ENCODE measurements at places on chromosomes 3 and 15.

DNA sequence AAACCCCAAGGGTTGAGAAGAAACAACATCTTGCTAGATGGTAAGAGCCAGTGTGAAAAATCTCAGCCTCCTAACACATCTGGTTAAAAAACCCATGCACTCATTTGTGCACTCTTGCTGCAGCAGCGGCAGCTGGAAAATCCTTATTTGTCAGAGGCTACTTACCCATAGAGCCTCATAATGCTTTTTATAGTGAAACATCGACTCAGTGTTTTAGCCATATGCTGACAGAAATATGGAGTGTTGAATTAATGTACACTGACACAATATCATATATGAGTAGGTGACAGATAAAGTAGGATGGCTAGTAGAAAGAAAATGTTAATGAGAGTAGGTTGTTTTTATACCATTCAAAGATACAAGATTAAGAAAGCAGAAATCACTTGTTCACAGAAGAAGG is 13.0 kb downstream of the SLC9A9 start:
- no peak for DNase-seq

GRCh38 chr3:46893146-46893748 is 15.7 kb downstream of the PTH1R start:
- DNase-seq: no peak

DNA sequence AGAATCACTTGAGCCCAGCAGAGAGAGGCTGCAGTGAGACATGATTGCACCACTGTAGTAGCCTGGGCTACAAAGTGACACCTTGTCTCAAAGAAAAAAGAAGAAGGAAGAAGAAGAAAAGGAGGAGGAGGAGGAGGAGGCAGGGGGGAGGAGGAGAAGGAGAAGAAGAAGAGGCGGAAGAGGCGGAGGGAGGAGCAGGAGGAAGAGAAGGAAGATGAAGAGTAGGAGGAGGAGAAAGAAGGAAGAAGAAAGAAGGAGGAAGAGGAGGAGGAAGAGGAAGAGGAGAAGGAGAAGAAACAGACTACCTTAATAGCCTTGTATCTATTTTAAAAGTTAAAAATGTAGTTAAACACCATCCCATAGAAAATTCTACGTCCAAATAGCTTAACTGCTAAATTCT is 19.1 kb upstream of the ARF4 start:
- DNase-seq: no peak

DNA sequence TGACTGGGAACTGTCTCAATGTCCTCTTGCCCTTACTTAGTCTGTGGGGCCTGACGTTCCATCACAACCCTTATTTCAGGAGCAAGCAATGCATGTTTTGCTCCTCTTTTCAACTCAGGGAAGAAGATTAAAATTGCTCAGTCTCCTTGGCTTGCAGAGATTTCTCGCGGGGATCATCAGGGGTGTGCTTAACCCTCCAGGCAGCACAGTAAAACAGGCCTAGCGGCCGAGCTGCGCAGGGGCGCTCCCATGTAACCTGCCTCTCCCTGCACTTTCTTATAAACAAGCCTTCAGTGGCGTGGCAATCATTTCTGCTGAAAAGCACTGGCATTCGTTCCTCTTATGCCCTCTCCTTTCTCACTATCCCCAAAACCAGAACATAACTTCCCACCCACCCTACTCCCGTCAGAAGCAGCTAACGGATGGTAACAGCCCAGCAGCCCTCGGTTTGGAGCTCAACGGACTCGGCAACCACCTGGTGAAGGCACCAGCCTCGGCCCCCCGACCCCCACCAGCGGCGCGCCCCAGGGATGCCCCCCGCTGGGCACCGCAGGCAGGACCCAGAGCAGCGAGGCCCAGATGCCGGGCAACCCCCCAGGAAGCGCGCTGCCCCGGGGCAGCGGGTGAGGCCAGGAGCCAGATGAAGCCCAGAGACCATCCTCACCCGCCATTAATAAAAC is 1.1 kb downstream of the MCF2L2 start:
- DNase-seq: no peak

DNA sequence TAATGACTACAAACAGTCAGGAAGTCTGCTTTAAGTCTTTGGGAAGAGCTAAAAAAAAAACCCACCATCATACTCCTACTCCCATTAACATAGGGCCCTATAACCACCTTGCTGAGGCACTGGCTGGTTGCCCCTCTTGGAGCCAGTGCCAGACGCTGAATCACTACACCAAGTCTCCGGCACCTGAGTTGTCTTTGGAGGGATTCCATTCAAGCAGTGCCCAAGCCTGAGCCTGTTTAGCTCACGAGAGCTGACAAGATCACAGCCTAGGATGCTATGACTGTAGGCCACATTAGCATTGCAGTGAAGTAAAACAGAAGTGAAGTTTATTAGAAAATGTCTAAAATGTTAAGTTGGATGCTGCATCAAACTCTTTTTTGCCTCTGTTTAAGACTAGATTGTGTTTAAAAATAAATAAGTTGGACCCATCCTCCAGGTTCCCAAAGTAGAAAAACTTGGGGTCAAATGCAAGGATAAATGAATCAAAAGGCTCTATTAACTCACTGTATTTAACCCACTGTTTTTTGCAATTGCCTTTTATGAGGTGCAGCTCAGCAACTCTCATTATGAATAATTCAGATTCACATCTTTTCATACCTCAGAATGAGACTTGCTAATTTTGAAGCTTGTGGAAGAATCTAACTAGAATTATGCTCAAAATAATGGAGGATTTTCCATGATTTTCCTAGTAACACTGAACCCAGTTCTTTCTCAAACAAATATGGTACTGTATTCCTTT is 461.9 kb downstream of the FOXP1 start:
- no peak for DNase-seq

DNA sequence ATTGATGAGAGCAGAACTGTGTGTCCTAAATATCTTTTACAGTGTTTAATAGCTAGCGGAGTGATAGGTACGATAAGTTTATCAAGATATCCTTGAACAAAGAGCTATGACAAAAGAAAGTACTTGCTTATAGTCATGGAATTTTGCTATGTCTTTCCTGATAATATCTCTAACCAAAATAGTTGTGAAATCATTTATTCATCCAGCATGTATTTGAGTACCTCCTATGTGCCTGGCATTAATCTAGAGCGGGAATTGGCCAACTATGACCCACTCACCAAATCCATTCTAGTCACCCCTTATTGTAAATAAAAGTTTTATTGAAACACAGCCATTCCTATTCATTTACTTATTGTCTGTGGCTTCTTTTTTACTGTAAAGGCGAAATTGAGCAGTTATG is 46.6 kb downstream of the ZFAND6 start:
- no peak for DNase-seq

DNA sequence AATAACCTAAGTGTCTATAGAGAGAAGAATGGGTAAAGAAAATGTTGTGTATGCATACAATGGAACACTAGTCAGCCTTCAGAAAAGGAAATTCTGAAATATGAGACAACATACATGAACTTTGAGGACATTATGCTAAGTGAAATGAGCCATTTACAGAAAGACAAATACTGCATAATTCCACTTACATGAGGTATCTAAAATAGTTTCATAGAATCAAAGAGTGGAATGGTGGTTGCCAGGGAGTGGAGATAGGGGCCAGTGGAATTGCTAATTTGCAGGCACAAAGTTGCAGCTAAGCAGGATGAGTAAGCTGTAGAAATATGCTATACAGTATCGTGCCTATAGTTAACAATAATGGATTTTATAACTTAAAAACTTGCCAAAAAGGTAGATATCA is 779.6 kb upstream of the ARPP21 start:
- DNase-seq: no peak

- DNase-seq: no peak
These were observed 111.5 kb downstream of the ZNF609 start for GRCh38 chr15:64571857-64572291.

GRCh38 chr3:32256206-32256605 is 17.7 kb downstream of the CMTM8 start:
- no peak for DNase-seq

GRCh38 chr15:70195587-70196305 is 98.0 kb upstream of the TLE3 start:
- DNase-seq: peak; percentile 58

- DNase-seq: no peak
These were observed 19.5 kb downstream of the AMOTL2 start for GRCh38 chr3:134354612-134355251.

GRCh38 chr3:112149136-112149535 is 16.1 kb upstream of the GCSAM start:
- no peak for DNase-seq

GRCh38 chr3:40432793-40433192 is 24.3 kb upstream of the RPL14 start:
- DNase-seq: no peak

DNA sequence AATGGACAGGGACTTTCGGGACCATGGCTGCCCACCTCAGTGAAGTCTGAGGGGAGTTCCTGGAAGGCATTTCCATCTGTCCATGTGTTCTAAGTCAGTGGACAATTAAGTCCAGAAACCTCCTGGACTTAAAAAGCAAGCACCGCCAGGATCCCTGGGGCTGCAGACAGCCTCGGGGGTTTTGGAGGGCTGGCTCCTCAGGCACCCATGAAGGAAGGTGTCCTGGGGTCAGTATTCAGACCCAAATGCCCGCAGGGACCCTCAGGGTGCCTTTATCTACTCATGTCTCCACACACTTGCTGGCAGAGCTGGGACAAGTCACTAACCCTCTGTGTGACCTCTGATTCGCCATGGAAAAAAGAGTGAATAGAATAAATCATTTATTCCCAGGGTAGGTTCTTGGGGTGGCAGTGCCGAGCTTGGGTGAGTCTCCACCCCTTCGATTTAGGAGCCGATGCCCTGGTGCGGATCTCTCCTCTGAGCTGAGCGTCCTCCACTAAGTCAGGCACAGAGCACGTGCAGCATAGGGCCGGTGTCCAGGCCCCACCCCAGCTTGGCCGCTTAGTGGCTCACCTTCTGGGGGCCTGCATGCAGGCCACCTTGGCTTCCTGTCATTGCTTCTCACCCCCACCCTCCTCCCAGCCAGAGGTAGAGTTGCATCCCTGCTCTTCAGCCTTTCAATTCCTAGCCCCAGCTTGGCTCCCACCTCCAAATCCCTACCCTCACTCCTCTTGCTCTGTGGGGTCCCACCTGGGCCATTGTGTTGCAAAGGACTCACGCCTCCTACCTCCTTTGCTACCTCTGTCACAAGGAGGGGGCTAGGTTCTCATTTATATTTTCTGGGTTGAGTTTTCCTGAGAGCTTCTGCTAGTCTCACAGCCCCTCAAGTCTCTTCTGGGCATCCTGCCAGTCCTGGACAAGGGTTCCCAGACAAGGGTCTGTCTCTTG is 19.9 kb downstream of the SLC6A6 start:
- DNase-seq: no peak

DNA sequence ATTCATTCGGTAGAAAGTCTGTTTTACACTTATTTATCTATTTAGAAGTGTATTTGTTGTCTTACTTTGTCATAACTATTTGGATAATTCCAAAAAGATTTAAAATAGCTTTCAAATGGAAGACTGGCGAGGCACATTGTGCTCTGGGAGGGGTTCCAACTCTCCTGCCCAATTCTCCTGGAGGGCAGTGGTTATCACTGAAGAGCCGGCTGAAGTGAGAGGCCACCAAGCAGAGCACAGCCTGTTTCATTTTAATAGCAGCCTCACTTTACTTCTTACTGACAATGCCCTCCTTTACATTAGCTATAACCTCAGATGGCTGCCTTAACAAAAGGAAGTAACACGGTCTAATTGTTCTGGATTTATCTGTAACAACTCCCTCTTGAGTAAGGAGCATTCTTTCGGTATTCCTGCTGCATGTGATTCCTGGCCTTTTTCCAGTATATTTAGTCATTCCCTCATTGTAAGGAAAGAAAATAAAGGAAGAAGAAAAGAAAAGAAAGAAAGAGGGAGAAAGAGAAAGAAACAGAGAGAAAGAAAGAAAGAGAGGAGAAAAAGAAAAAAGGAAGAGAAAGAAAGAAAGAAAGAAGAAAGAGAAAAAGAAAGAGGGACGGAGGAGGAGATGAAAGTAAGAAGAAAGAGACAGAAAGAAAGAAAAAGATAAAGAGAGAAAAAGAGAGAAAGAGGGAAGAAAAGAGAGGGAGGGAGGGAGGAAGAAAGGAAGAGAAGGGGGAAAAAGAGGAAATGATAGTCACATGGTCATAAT is 339.8 kb upstream of the WNT5A start:
- no peak for DNase-seq

DNA sequence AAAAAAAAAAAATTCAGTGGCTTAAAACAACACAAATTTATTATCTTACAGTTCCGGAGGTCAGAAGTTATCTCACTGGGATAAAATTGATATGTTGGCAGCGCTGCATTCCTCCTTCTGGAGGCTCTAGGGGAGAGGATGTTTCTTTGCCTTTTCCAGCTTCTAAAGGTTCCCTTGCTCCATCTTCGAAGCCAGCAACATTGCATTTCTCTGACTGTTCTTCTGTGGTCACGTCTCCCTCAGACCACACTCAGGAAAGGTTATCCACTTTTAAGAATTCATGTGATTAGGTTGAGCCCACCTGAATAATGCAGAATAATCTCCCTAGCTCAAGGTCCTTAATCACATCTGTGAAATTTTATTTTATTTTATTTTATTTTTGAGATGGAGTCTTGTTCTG is 23.4 kb upstream of the ACAP2 start:
- no peak for DNase-seq

GRCh38 chr15:60389261-60390077 is 8.3 kb downstream of the ANXA2 start:
- no peak for DNase-seq

DNA sequence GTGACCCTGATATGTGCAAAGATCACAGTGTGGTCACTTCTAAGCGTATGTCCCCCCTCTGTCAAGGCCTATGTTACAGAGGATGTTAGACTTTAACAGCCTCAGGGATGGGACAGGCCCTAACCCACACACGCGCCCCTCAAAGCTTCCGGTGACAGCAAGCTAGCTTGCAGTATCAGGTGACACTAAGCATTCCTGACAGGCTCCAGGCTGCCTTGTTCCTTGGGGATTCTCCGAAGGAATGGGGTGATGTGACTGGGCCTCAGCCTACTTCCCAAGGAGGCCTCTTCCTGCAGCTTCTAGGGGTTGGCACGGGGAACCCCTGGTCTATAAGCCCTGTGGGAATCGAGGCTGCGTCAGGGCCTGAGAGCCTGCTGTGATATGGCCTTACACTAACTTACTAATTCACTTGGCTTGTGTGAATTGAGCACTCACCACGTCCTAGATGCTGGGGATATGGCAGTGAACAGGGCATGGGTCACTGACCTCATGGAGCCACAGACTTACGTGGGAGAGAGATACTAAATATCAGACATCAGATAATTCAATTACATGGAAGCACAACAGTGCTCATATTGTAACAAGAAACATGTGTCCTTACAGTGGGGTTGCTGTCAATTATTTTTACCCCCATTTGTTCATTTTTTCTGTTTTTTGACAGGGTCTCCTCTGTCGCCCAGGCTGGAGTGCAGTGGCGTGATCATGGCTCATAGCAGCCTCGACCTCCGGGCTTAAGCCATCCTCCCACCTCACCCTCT is 11.4 kb upstream of the SPTBN5 start:
- DNase-seq: no peak

DNA sequence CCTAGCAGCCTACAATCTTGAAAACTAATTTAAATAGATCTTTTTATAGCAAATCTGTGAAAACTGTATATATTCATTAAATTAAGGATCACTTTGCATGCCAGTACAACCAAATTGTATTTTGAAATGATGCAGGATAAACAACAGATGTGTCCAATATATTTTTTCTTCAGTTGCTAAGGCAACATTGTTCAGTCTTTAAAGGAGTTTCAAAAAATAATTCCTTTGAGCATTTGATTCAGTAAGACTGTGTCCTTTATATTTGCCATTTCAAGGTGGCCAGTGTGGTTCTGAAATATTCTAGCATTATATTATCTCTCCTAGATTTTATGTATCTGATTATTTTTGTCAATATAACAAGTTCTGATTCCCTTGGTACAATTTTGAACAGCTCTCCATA is 254.7 kb downstream of the PLOD2 start:
- no peak for DNase-seq

GRCh38 chr3:117170094-117170493 is 460.5 kb downstream of the TUSC7 start:
- DNase-seq: no peak

GRCh38 chr3:131338948-131339640 is 42.5 kb upstream of the NUDT16 start:
- no peak for DNase-seq

All from right kidney (tissue), 9 donors.